Naive thymus-derived CD4-positive, alpha-beta T cell (primary cell): ENCODE measurements at places on chromosomes 7 and 10. TPM values are rescaled to one million over a fixed set of nuclear protein-coding genes. Genes with fewer than 3 reads are reported as not detected.

KAZALD1 gene
- 0.29 TPM for total RNA-seq

TMEM209 gene
- total RNA-seq, result 24.4 TPM

PRKG1 gene
- total RNA-seq, result not detected

CPA4 gene
- total RNA-seq, result not detected

SPDYE16 gene
- total RNA-seq, result 0.38 TPM

CDK5 gene
- 8.3 TPM for total RNA-seq
